ENCODE measurements at places on chromosomes 6 and 20. TPM values are rescaled to one million over a fixed set of nuclear protein-coding genes. Genes with fewer than 3 reads are reported as not detected.

DNA sequence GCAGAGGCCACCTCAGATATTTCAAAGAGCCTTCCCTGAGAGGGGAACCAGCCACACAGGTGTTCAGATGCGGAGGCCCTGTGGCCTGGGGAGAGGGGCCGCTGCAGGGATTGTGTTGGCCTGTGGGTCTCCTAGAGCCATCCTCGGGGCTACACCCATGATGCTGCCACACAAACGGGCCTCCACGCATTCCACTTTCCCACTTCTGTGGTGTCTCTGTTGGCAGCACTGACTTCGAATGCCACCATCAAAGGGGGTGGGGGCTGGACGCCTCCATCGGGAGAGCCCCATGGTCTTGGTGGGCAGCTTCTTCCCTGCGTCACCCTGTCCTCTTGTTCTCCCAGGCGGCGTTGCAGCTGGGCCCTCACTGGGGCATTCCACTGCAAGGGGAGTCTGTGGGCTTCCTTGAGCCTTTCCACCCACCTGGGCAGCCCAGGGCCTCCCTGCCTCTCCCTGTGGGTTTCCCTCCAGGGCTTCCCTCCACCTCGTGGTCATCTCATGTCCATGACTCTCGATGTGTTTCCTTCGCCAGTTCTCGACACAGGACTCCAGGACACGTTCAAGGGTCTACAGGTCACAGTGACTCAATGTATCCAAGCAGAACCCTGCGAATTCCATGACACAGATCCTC is 145.5 kb downstream of the ERMARD start:
- no peak for DNase-seq
- peaks cover 27% of the 10 kb centered on the region for H3K4me1 ChIP-seq
- no peak overlapping the region for H3K4me3 ChIP-seq

DNA sequence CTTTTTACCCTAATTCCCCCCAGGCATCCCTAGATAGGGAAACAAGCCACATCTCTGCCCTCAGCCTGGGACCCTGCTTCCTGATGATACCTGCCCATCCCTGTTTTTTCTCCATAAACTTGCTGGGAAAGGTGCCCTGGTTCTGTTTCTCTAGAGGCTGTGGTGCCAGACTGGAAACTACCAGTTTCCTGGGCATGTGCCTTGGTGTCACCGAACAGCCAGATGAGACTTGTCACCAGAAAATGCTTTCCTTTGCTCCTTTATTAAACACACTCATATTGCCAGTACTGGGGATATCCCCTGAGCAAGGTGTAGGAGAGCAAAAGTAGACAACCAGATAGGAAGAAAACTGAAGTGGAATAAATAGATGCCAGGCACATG is 16.8 kb downstream of the SRSF3 start:
- H3K36me3 ChIP-seq, result peaks cover 27% of the 10 kb centered on the region
- H3K4me3 ChIP-seq, result no peak overlapping the region
- no peak overlapping the region for H3K27ac ChIP-seq
- no peak for DNase-seq

Gene KIZ
- total RNA-seq, result 15.0 TPM

Gene GHRH
- total RNA-seq, result not detected

Gene SIRPB1
- not detected for total RNA-seq
